RCC 7860 (cell line): ENCODE measurements at places on chromosomes 11 and 22.
A peak's percentile ranks its signal among the peaks of the same experiment; 100 is the strongest.

DNA sequence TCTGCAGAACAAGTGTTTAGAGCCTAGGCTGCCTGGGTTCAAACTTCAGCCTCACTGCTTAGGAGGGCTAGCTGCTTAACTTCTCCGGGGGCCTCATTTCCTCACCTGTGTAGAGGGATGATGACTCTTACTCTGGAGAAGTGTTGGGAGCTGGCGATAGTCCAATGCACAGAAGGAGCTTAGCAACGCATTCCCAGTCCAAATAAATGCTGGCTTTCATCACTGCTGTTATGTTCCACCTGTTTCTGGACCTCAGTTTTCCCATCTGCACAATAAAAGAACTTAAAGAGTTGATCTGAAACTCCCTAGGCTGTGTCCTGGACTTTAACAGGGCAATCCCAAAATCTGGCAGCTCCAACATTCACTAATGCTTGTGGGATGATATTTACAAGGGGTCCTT, 337.8 kb downstream of the MIAT start:
- DNase-seq, result no peak

GRCh38 chr11:2195756-2196088, 24.1 kb upstream of the TH start:
- DNase-seq, result no peak

GRCh38 chr11:134030853-134031252, 38.0 kb upstream of the JAM3 start:
- DNase-seq, result no peak

GRCh38 chr11:8262552-8263108, 1.0 kb downstream of the LMO1 start:
- DNase-seq, result no peak

DNA sequence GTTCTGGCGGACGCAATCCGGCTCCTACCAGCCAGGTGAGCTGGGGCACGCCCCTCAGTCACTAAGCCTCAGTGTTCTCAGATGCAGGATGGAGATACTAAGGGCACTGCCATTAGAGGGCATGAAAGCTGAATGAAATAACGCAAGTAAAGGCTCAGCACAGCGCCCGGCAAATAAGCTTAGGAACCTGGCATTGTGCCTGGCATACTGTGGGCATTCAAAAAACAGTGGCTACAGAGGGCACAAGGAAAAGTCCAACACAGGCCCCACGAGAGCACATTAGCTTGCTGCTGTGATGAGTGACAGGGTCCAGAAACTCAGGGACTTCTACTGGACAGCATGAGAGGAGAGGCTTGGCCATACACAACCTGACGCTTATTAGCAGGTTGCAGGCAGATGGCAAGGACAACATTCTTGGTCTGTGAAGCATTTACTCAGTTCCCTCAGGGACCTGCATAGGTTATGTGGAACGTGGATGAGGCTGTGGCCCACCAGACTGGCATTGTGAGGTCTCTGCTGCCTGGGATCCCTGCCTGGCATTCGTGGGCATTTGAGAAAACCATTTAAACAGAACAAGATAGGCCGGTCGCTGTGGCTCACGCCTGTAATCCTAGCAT, 12.2 kb downstream of the TXN2 start:
- no peak for DNase-seq

DNA sequence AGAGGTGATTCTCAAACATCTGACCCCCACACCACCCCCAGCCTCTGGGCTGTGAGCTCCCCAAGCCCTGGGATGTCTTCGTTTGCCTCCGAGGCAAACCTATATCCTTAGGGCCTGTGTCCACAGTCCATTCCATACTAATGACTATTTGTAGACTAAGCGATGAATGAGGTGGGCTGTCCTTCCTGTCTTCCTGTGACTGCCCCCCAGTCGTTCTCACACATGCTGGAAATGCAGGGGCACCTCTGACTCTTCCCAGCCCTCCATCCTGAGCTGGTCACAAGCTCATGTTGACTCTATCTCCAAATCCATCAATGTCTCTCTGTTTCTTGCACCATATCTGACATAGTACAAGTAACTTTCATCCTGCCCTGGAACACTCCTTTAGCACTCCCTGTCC, 4.8 kb downstream of the ATG16L2 start:
- DNase-seq, result no peak

- no peak for DNase-seq
Observed at GRCh38 chr11:71575723-71576424, 6.8 kb downstream of the KRTAP5-11 start.

GRCh38 chr11:81004576-81004975, 1563.7 kb upstream of the TENM4 start:
- no peak for DNase-seq

GRCh38 chr11:73217131-73217809, 811 bp upstream of the P2RY2 start:
- DNase-seq, result no peak

- no peak for DNase-seq
Observed at GRCh38 chr22:48358886-48359612, 1468.6 kb downstream of the BRD1 start.

DNA sequence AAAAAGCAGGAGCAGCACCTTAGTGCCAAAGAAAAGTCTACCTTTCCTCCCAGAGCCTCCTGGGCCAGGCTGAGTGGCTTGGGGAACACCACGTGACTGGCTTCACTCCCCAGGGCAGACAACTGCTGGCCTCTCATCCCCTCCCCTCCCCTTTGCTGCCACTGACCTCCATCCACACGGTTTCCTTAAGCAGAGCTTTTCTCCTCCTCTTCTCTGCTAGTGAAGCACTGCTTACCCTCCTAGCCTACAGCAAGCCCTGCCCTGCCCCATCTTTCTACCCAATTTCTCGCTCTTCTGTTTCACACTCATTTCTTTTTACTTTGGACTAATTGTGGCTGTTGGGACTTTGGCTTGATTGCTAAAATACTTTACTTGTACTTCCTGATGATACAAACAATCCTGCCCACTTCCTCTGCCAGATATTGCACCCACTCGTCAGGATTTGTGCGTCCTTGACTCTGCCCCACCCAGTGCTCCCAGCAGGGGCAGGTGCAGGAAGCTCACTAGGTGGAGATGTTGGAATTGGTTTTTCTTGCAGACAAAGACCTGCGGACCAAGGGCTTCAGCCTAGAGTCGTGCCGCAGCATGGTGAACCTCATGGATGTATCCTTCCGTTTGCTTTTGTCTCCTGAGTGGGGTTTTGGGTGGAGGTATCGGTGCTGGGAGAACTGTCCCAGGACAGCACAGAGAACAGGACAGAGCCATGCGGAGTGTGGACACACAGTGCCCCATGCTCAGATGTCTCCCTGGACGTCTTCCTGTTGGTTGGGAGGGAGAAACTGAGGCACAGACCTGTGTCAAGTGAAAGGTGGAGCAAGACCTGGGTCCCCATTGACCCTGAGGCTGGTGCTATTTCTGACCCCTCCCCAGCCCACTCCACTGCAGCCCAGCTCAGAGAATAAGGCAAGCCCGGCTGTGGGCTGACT, 27.3 kb downstream of the CAPN1 start:
- no peak for DNase-seq

DNA sequence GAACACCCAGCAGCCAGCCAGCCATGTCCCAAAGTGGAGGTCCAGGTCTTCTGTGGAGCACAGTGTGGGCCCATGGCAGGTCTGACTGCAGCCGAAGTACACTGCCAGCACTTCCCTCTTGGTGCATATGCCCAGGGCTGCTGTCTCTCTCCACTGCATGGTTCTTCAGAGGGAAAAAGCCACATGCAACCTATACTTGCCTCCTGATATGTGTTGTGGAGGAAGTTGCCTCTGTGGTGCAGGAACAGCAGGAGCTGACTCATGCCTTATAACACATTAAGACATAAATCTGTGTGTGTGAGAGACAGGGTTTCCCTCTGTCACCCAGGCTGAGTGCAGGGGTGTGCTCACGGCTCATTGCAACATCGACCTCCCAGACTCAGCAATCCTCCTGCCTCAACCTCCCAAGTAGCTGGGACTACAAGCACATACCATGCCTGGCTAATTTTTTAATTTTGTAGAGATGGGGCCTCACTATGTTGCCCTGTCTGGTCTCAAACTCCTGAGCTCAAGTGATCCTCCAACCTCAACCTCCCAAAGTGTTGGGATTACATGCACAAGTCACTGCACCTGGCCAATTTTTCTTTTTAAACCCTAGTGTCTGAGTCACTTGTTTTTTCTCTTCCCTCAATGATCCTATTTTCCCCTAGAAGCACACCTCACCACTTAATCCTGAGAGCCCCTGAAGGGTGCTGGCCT, 98.8 kb downstream of the MPPED2 start:
- DNase-seq, result no peak

- no peak for DNase-seq
Observed at GRCh38 chr11:5153574-5154431, 754 bp downstream of the OR52A1 start.

GRCh38 chr11:71551711-71552110, 3.5 kb downstream of the KRTAP5-9 start:
- DNase-seq, result no peak

GRCh38 chr22:21865041-21865440, 2.4 kb downstream of the MAPK1 start:
- DNase-seq, result peak; percentile 11

GRCh38 chr11:76686261-76687079, 15.9 kb upstream of the LRRC32 start:
- DNase-seq, result no peak

GRCh38 chr11:27059431-27059830, 18.8 kb downstream of the BBOX1 start:
- no peak for DNase-seq

DNA sequence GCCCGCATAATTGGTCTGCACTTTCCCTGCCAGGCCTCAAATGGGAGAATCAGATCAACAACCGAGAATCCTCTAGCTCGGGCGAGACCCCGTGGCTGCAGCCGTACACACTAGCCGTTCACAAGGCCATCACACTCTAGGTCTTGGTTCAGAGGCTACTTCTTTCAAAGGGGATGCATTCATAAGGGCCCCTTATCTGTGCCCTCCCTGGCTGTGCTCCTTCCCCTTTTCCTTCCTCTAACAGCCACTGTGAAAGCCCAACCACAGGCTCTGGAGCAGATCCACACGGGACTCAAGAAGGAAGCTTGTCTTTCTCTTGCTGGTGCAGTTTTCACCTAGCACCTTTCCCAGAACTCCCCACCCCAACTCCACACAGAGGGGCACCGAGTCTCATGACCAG, 24.5 kb downstream of the SMIM38 start:
- DNase-seq, result no peak

DNA sequence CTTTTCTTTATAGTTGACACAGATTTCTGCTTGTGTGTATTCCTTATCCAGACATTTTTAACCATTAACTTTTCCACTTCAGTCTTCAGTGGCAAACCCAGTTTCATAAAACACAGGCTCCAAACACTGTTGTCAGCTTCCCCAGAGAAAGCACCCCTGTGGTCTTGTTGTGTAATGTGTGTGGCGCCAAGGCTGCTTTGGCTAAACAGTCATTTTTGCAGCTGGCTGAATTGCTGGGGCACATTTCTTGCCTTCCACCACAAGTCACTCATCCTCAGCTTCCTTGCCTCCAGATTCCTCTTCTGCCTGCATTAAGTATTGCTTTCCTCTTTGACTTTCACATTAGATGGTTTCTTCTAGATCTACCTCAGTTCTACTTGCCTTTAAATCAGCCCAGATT, 40.5 kb downstream of the ARHGAP1 start:
- DNase-seq, result no peak

DNA sequence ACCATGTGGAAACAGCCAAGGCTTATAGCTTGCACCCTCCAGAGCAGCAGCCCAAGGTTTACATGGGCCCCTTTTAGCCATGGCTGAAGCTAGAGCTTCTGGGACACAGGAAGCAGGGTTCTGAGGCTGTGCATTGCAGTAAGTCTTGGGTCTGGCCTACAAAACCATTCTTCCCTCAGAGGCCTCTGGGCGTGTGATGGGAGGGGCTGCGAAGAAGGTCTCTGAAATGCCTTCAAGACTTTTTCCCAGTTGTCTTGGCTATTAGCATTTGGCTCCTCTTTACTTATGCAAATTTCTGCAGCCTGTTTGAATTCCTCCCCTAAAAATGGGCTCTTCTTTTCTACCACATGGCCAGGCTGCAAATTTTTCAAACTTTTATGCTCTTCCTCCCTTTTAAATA, 109.5 kb downstream of the BBOX1 start:
- DNase-seq, result no peak

DNA sequence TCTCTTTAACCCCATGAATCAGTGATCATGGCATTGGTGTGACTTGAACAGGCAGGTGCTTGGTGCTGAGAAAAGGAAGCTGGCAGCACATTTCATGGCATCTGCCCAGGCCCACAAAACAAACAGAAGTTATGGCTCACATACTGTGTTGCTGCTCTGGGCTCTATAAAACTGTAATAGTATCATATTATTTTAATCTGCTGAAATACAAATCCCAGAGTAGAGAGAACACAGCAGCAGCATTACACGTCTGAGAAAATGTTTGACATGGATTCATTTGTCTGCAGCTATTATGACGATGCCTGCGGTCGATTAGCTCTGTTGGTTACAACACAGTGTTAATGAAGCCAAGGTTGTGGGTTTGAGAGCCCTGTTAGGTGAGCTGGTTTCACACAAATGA, 80.8 kb downstream of the ALX4 start:
- no peak for DNase-seq

DNA sequence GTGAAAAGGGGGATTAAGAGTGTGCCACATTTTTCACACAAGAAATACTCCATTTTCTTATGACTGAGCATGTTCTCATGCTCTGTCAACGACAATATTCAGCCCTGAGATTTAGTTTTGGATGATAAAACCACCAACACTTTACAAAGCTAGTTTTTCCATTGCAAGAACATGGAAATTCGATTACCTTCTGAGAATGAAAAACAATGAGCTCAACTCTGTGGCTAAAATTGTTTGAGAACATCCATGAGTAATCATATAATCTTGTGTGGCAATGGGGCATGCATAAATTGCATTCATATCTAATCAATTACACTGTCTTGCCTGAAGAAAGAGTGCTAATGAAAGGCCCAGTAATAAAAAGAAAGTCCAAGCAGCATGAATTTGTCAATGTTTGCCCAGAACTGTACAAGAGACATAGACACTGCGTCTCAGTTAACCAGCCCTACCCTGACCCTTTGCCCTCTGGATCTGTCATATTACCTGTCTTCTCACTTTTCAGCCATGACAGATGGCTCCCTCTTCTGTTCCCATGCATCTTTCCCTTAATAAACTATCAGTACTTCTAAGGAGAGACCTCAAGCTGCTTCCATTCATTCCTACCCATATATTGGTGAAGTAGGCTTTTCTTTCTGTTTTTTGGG, 253.4 kb downstream of the FAM76B start:
- DNase-seq, result no peak

DNA sequence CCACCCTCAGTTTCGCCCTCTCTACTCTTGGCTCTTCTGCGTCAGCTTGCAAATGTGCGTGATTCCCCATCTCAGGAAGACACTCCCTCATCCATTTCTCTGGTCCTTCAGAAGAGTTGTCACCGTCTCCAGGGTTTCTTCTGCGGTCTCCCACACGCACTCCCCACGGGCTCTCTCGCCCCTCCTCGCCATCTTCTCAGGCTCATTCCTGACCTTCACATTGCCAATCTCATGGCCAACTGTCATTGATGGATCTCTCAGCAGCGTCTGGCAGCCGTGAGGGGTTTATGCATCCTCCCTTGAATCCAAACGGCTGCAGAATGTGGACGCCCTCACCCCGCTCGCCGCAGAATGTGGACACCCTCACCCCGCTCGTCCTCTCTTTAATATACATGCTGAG, 10.5 kb downstream of the SYNGR1 start:
- DNase-seq, result no peak
